Neural progenitor cell (in vitro differentiated cells): ENCODE measurements at places on chromosomes 7 and 10.

GRCh38 chr7:20329389-20330238 is 1.1 kb upstream of the ITGB8 start:
- peak; percentile 82 for DNase-seq

GRCh38 chr7:118858651-118859149 is 634.2 kb downstream of the ANKRD7 start:
- no peak for DNase-seq

GRCh38 chr10:5951167-5951711 is 26.1 kb downstream of the IL15RA start:
- DNase-seq: no peak

GRCh38 chr10:33402220-33403073 is 68.0 kb upstream of the NRP1 start:
- DNase-seq: no peak

- DNase-seq: no peak
Measured at GRCh38 chr7:145082366-145083161, 246.7 kb upstream of the TPK1 start.

- no peak for DNase-seq
Measured at GRCh38 chr10:95963991-95964389, 56.2 kb downstream of the CC2D2B start.

DNA sequence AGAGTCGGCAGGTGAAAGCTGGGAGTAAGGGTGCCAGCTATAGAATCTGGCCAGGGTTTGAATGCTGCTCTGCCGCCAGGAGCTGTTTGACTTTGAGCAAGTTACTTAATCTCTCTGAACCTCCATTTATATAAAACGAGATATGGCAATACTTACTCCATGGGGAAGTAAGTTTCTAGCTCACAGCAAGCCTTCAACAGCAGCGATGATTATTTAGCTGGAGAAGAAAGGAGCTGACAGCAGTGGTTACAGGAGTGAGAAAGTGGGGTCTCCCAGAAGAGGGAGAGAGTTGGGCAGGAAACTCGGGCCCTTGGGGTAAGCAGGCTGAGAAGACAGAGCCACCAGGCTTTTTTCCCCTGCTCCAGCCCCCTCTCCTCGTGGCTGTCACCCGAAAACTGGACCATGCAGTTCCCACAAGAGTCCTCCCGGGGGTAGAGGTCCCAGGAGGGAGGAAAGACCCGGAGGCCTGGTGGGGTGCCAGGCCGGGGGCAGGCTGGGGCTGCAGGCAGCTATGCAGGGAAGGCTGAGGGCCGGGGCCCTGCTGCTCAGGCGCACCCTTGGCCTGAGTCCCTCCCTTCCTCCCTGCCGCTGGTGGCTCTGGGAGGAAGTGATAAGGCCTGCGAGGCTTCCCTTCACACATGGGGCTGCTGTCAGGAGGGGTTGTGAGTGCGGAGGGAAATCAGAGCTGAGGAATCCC is 3.5 kb downstream of the NOS3 start:
- DNase-seq: no peak

- no peak for DNase-seq
Measured at GRCh38 chr10:101065481-101066145, 3.8 kb downstream of the KAZALD1 start.

GRCh38 chr7:152633504-152633903 is 42.4 kb downstream of the XRCC2 start:
- no peak for DNase-seq

GRCh38 chr10:70903262-70903921 is 15.0 kb upstream of the PCBD1 start:
- DNase-seq: peak; percentile 61
